PC-9 (cell line): ENCODE measurements at places on chromosomes 7 and 10. TPM values are rescaled to one million over a fixed set of nuclear protein-coding genes. Genes with fewer than 3 reads are reported as not detected.

DNA sequence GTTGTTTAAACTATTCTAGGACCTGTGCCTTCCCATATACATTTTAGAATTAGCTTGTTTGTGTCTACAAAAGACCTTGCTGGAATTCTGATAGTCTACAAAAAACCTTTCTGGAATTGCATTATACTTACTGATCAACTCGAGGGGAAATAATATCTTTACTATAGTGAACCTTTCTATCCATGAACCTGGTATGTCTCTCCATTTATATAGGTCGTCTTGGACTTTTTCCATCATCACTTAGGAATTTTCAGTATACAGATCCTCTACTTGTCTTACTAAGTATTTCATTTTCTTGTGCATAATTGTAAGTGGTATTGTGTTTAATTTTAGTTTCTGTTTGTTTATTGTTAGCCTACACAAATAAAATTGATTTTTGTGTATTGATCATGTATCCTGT, 101.1 kb downstream of the WDFY4 start:
- DNase-seq: no peak

DNA sequence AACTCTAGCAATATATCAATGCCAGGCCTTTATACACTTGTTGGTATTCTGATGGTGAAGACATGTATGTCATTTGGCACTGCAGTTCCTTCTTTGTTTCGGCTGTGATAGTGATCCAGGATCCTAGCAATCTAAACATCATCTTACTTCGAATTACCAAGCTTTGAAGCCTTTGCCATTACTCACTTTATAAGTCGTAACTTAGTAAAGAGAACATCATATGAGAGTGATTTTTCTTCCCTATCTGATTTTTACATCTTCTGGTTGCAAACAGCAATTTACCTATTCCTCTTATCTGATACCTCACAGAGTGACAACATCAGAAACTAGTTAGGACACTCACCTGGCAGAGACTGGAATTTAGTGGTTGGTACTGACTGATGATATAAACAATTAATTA, 7.6 kb upstream of the BPGM start:
- no peak for DNase-seq

GRCh38 chr7:101586906-101587677, 42.0 kb downstream of the MYL10 start:
- no peak for DNase-seq

ASAH2 gene
- 0.80 and 8.3 TPM in 2 replicates for total RNA-seq

SPACDR gene
- 1.4 and 4.2 TPM in 2 replicates for total RNA-seq
